ENCODE measurements at places on chromosomes 13 and 19.

- no peak for DNase-seq
Measured at GRCh38 chr19:46357846-46358583, 11.1 kb downstream of the PPP5C start.

- no peak for DNase-seq
Measured at GRCh38 chr13:37495046-37495445, 103.5 kb downstream of the POSTN start.

DNA sequence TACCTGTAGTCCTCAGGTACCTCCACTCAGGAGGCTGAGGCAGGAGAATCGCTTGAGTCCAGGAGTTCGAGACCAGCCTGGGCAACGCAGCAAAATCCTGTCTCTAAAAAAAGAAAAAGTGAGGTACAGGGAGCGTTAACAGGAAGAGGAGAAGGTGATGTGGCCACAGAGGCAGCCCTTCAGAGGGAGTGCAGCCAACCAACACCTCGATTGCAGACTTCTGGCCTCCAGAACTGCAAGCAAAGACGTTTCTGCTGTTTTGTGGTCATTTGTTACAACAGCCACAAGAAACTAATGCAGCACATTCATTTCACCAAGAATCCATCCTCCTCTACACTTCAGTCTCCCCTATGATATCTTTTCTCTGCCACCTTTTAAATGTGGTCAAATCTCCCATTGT, 145.2 kb downstream of the USP12 start:
- no peak for DNase-seq

GRCh38 chr13:22061806-22062391, 391.0 kb downstream of the FGF9 start:
- no peak for DNase-seq

DNA sequence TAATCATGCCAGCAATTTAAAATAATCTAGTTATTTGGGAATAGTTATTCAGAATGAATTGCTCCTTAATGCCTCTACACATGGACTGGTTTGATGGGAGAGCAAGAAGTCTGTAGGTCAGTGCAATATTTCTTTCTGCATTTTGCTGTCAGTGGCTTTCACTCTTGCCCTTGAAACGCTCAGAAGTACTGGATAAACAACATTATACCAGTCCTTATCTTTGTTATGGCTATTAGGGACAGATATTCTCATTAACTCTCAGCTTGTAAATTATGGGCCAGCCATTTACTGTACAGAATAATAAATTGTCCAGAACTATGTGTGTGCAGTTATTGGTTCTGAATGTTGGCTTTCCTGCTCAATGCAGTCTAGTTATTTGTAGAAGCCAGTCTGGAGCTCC, 224.4 kb downstream of the OXGR1 start:
- DNase-seq = no peak

DNA sequence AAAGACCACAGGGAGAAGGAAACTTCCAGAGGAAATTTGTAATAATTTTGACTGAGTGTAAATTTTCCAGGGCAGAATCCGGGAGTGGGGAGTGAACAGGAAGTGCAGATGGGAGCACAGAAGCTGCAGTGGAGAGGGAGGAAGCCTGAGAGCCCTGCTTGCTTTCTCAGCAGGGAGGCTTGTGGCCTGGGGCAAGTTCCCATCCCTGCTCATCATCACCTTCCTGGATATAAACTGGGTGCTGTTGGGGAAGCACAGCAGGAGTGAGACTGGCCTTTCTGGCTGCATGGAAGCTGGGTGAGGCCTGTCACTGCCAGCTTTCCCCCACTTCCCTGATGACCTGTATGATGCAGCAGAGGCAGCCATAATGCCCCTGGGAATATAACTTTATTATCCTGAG, 532.9 kb downstream of the SLITRK6 start:
- no peak for DNase-seq

- DNase-seq = no peak
Measured at GRCh38 chr13:114108141-114108761, 24.2 kb downstream of the RASA3 start.

- DNase-seq = no peak
Measured at GRCh38 chr19:16880884-16881554, 7.8 kb upstream of the F2RL3 start.

DNA sequence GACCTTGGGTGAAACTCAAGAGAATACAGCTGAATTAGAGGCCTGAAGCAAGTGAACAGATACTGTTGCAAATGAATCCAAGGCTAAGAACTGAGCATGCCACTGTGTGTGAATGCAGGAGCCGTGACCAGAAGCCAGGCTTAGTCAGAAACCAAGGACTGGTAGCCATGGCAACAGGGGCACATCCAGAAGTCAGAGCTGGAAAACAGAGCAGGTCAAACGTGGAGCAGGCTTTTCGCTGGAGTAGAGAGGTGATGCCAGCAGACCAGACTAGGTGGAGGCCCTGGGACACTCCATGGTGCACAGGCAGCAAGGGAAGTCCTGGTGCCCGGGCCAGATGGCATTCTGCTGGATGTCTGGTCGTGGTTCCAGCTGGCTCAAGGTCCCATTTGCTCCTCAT, 564.1 kb downstream of the PCDH9 start:
- no peak for DNase-seq

GRCh38 chr13:102686024-102686423, 8.8 kb downstream of the METTL21C start:
- DNase-seq = no peak

GRCh38 chr19:7687177-7687576, 6.5 kb downstream of the TRAPPC5 start:
- no peak for DNase-seq
